ENCODE measurements at places on chromosomes 7 and 10.

DNA sequence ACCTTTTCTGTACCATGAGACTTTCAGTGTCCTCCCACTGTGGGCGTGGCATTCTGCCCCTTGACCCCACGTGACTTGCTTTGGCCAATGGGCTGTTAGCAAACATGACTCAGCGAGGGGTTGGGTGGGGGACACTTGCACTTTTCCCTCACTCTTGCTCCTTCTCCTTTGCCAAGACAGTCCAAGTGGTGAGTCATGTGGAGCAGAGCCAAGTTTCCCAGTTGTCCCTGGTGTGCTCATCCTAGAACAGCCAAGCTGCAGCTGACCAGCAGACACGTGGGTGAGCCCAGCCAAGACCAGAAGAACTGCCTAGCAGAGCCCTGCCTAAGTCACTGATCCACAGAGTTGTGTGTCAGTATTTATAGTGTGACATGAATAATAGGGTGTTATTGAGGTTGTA, 82.8 kb upstream of the CPXM2 start:
- ATAC-seq: no peak

DNA sequence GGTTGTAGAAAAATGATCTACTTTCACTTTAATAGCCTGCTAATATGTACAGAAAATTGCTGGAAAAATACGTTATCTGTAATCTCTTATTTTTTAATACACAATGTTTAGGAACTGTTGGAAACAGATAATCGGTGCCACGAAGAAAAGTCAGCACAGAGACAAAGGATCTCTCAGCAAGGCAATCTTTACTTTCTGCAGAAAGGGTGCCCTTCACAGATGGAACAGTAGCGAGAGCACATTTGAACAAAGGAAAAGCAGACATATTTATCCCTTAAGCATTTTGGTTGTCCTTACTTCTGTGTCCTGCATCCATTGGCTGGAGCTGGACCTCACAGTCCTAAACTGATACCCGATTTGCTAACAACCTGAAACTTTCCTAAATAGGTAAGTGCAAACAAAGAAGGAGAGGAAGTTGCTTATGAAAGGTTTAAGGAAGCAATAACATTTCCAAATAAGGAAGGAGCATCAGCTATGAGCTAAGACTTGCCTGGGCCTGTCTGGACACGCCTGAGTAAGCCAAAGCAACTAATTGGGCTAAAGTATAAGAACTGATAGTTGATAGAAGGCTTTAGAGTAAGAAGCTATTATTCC, 640.0 kb downstream of the SH2D4B start:
- ATAC-seq: no peak

- ATAC-seq: no peak
Measured at GRCh38 chr10:51907361-51907760, 208.0 kb upstream of the CSTF2T start.

- no peak for ATAC-seq
Measured at GRCh38 chr7:90669492-90669891, 73.4 kb downstream of the CDK14 start.

DNA sequence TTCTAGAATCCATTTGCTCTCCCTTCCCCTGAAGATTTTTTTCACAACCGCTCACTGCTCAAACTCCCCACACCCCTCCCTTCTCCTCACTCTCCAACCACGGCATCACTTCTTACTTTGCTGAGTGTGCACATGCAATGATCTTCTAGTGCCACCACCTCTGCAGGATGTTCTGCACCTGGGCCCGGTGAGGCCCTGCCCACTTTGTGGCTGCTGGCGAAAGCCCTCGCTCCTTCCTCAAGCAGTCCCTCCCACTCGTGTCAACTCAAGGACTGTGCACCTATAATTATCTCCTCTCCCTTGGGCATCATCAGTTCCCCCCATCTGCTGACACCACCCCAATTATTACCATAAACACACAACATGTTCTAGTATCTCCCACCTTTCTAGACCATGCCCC, 91.0 kb upstream of the LANCL2 start:
- ATAC-seq: no peak

DNA sequence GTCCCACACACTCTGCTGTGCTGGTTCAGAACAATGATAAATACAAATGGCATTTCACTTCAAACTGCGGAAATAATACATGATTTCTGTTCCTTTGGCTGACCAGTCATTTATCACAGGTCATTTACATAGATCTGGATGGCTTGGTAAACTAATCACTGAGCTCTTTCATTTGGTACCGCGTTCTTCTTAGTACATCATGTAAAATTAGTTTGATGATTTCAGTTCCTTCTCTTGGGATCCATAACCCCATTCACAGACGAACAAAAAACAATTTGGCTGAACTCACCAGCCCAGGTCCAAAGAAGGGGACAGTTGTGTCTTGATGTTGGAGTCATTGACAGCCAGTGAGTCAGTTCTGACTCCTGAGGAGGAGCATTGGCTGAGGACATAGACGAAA, 689.8 kb downstream of the INHBA start:
- no peak for ATAC-seq

- ATAC-seq: no peak
Measured at GRCh38 chr7:43944286-43944685, 18.1 kb downstream of the UBE2D4 start.
